Activated CD8-positive, alpha-beta T cell treated with anti-CD3 and anti-CD28 coated beads, Interleukin-2, amount 10 ng/mL, durations not matched to agents 7 days and 5 days (primary cell): ENCODE measurements at places on chromosomes 6 and 20. TPM values are rescaled to one million over a fixed set of nuclear protein-coding genes. Genes with fewer than 3 reads are reported as not detected.

GRCh38 chr20:568673-569415 is 25.3 kb upstream of the CSNK2A1 start:
- H3K4me3 ChIP-seq = no peak overlapping the region
- no peak overlapping the region for H3K27ac ChIP-seq
- peaks cover 2% of the 10 kb centered on the region for H3K4me1 ChIP-seq
- peaks cover 20% of the 10 kb centered on the region for H3K27me3 ChIP-seq
- DNase-seq = no peak
- no peaks in the 10 kb centered on the region for H3K36me3 ChIP-seq

DNA sequence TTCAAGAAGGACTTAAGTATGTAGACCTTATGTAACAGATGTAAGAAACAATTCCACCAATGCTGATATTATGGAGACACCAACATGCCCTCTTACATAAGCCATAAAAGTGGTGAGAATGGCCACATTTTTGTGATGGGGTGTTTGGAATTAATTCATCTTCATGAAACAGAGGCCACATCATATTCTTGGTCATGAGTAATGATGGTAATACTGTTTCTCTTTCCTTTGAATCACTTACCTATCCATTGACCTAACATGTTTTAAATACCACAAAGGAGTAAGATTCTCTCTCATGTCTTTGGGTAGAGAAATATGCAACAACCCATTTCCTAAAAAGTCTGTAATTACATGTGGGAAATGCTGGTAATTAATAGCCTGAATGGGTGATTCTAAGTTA is 545.4 kb upstream of the FLRT3 start:
- H3K36me3 ChIP-seq = no peaks in the 10 kb centered on the region
- H3K27ac ChIP-seq = no peak overlapping the region
- DNase-seq = no peak
- H3K4me3 ChIP-seq = no peak overlapping the region

DNA sequence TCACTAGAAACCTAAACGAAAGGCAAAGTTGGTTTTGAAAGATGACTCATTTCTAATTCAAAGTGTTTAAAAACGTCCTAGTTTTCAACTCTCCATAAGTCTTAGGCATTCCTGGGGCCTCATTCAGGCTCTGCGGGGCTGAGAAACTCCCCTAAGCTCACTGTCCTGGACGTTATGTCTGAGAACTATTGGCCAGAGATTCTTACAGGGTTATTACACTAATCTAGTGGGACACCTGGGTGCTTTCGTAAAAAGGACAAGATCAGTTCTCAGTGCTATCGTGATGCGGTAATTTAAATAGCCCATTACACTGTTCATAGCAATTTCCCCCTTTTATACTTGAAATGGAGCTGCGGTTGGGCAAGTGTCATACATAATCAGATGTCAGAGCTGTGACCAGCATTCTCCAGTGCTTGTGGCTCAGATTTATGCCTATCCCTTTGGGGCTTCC is 280.9 kb downstream of the QKI start:
- peaks cover 9% of the 10 kb centered on the region for H3K27me3 ChIP-seq
- H3K36me3 ChIP-seq = no peaks in the 10 kb centered on the region
- no peak for DNase-seq
- H3K27ac ChIP-seq = no peak overlapping the region
- H3K4me1 ChIP-seq = no peaks in the 10 kb centered on the region

DNA sequence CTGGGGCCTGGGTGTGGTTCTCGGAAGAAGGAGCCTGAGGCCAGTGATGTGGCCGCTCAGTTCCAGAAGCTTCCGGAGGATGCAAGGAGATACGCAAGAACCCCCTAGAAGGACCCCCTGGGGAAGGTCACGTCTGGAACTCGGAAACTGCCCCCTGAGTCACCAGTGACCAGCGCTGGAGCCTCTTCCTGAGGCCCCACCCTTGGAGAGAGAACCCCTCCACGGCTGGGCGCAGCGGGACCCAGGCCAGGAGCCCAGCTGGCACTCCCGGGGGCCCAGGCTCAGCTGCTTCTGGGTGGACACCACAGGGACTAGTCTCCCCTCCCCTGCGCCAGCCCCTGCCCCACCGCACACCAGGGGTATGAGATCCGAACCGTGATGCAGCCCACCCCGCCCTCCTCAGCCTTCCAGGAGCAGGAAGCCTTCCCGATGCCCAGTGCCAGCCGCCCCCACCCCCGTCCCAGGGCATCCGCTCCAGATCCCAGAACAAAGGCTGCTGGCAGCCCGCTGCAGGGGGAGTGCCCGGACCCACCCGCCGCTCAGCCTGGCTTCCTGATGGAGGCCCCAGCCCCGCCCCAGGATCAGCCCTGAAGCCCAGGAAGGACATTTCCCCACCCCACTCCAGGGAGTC is 7.5 kb downstream of the LAMA5 start:
- no peak overlapping the region for H3K27ac ChIP-seq
- DNase-seq = no peak
- no peaks in the 10 kb centered on the region for H3K27me3 ChIP-seq
- H3K4me1 ChIP-seq = no peaks in the 10 kb centered on the region
- no peak overlapping the region for H3K4me3 ChIP-seq

GRCh38 chr6:146071781-146072180 is 42.9 kb downstream of the GRM1 start:
- H3K4me3 ChIP-seq = no peak overlapping the region
- no peaks in the 10 kb centered on the region for H3K4me1 ChIP-seq
- no peak overlapping the region for H3K27ac ChIP-seq
- H3K27me3 ChIP-seq = no peaks in the 10 kb centered on the region
- no peaks in the 10 kb centered on the region for H3K36me3 ChIP-seq

DNA sequence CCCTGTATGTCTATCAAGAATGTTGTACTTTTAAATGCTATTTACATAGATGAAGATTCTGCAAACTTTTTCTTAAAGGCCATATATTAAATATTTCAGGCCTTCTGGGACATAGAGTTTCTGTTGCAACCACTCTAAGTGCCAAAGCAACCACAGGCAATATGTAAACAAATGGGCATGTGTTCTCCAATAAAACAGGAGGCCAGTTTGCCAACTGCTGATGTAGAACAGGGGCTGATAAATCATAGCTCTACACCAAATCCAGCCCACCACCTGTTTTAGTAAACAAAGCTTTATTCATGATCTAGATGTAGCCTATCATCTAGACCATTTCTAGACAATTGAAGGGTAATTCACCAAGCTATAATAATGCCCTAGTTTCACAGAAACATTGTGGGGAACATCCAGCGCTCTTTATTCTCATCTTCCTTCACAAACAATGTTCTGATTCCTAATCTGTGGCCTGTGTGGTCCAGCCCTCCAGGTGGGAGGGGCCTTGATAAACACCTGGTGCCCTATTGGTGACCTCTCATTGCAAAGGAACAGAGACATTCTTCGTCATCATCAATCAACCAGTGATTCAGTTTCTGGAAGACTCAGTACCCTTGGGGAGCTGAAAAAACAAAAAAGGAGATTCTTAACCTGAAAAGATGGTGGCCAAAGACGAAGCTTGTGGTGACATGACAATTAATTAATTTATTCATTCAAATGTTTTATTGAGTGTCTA is 80.2 kb downstream of the PREP start:
- no peak for DNase-seq
- H3K4me1 ChIP-seq = peaks cover 2% of the 10 kb centered on the region
- peaks cover 30% of the 10 kb centered on the region for H3K36me3 ChIP-seq

GRCh38 chr20:33611106-33611505 is 51.0 kb upstream of the C20orf144 start:
- no peak overlapping the region for H3K27ac ChIP-seq
- H3K27me3 ChIP-seq = no peaks in the 10 kb centered on the region
- DNase-seq = no peak
- no peaks in the 10 kb centered on the region for H3K4me1 ChIP-seq
- no peak overlapping the region for H3K4me3 ChIP-seq
- peaks cover 16% of the 10 kb centered on the region for H3K36me3 ChIP-seq

- H3K36me3 ChIP-seq = no peaks in the 10 kb centered on the region
Measured at GRCh38 chr20:24789877-24790276, 159.2 kb upstream of the CST7 start.

DNA sequence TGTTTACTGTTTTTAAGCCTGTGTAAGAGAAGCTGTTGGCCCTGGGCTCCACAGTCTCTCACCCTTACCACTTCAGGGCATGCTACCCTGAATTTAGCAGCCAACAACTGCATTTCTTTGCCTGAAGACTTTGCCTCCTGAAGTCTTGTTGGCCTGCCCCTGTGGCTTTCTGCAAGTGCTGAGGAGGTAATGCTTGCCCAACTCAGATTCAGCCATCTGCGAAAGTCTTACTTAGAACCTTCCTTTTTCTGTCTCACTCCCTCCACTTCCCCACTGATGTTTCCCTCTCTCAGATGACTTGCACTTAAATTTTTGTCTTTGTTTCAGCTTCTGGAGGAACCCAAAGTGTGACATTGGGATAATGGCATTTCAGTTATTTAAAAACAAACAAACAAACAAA is 11.8 kb upstream of the IBTK start:
- peaks cover 9% of the 10 kb centered on the region for H3K27me3 ChIP-seq
- no peak for DNase-seq
- no peaks in the 10 kb centered on the region for H3K36me3 ChIP-seq
- no peak overlapping the region for H3K27ac ChIP-seq
- H3K4me1 ChIP-seq = no peaks in the 10 kb centered on the region

- peaks cover 65% of the 10 kb centered on the region for H3K36me3 ChIP-seq
- H3K27ac ChIP-seq = no peak overlapping the region
- no peaks in the 10 kb centered on the region for H3K27me3 ChIP-seq
- DNase-seq = no peak
- H3K4me3 ChIP-seq = no peak overlapping the region
Measured at GRCh38 chr20:32162351-32162750, 45.2 kb downstream of the PLAGL2 start.

GRCh38 chr6:121310495-121310894 is 23.8 kb downstream of the TBC1D32 start:
- H3K36me3 ChIP-seq = peaks cover 6% of the 10 kb centered on the region
- no peaks in the 10 kb centered on the region for H3K4me1 ChIP-seq
- H3K27me3 ChIP-seq = no peaks in the 10 kb centered on the region
- H3K4me3 ChIP-seq = no peak overlapping the region

- H3K27ac ChIP-seq = no peak overlapping the region
- H3K4me3 ChIP-seq = no peak overlapping the region
- peaks cover 15% of the 10 kb centered on the region for H3K27me3 ChIP-seq
- no peaks in the 10 kb centered on the region for H3K36me3 ChIP-seq
- DNase-seq = no peak
- no peaks in the 10 kb centered on the region for H3K4me1 ChIP-seq
Measured at GRCh38 chr6:71349395-71349794, 60.8 kb downstream of the OGFRL1 start.

- no peak for DNase-seq
- H3K4me3 ChIP-seq = no peak overlapping the region
- H3K27ac ChIP-seq = no peak overlapping the region
Measured at GRCh38 chr6:46638650-46639049, 14.0 kb downstream of the CYP39A1 start.

DNA sequence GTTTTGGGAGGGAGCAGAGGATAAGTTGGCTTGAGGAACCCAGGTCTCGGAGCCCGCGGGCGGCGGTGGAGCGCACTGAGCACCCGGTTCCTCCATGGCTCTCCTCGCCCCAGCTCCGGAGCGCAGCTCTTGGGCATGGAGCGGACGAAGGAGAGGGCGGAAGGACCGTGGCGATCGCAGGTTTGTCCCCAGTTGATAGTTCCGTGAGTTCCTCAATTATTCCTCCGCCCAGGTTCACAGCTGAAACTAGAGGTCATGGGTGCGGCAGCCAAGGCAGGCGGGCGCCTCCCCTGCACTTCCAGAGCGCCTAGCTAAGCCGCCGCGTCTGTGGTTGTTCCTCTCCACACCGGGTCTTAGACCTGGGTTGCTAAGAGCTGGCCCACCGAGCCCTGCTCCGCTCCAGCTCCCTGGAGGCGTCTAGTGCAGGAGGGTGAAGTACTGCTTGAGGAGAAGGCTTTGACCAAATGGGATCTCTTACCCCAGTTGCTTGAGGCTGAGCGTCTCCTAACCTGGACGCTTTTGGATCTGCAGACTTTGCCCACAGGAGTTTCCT is at the start of gene HTR1B:
HTR1B (minus strand) TSS at position 184 of the 553 bp plus-strand sequence; CDS start at position 96, 88 bp downstream.
- H3K4me1 ChIP-seq = peaks cover 18% of the 10 kb centered on the region
- H3K27me3 ChIP-seq = peaks cover 45% of the 10 kb centered on the region
- no peak within 1 kb of the TSS for H3K4me3 ChIP-seq
- H3K27ac ChIP-seq = no peak within 1 kb of the TSS
- DNase-seq = no peak

DNA sequence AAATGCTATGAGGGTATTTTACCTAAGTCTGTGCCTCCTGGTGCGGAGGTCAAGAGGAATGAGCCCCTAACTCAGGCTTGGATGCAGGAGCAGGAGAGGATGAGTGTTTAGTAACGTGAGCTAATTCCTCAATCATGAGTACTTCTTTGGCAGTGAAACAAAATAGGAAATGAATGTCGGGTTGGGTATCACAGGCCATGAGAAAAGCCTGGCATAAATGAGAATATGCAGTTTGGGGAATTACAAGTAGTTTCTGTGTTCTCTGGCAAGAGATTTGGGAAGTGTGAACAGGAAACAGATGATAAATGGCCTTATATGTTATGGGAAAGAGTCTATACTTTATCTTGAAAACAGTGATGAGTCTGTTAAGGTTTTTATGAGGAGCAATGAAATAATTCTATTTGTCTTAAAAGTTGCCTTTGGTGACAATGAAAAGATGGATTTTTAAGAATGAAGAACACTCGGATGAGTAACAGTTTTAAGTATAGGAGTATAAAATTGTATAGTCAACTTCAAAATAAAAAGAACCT is 59.0 kb upstream of the RNF146 start:
- H3K36me3 ChIP-seq = no peaks in the 10 kb centered on the region
- no peak overlapping the region for H3K27ac ChIP-seq
- peaks cover 15% of the 10 kb centered on the region for H3K27me3 ChIP-seq

DNA sequence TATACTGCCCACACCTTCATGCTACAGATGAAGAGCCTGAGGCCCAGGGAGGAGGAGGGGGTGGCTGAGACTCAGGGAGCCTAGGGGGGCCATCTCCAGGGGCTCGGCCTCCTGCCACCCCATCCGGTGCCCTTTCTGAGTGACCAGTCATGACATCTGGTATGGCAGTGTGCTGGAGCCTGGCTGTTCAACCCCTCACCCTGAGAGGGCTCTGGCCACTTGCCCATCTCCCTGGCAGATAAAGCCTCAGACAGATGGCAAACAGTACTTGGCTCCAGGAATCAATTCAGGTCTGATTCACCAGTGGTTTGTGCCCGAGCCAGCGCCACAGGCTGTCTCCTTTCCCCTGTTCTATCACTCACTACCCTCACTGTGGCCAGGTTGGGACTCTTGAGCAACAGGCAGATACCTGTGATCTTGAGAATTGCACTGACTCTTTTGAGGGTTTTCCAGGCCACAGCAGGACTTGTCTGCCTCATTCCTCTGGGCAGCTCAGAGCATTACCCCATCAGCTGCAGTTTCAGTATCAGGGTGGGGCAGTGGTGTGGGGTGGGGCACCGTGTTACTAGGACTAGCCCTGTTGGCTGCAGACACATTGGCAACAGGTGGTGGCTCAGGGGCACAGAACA is 22.8 kb downstream of the SRSF3 start:
- H3K4me3 ChIP-seq = no peak overlapping the region
- H3K36me3 ChIP-seq = peaks cover 14% of the 10 kb centered on the region
- no peak overlapping the region for H3K27ac ChIP-seq
- no peak for DNase-seq

The NCOA7 gene
- total RNA-seq = 27.8 TPM

The MOG gene
- not detected for total RNA-seq

The KIFC1 gene
- total RNA-seq = 180 TPM

The ULBP3 gene
- total RNA-seq = 2.9 TPM

The ABT1 gene
- 25.0 TPM for total RNA-seq

The COL11A2 gene
- 0.71 TPM for total RNA-seq

The REM1 gene
- not detected for total RNA-seq

The EYA4 gene
- not detected for total RNA-seq

The HDDC2 gene
- total RNA-seq = 69.8 TPM

The C20orf202 gene
- total RNA-seq = not detected

The CTCFL gene
- total RNA-seq = not detected

The SPATA2 gene
- total RNA-seq = 7.7 TPM

The AVP gene
- not detected for total RNA-seq

The EPPIN gene
- not detected for total RNA-seq

The TRAPPC3L gene
- total RNA-seq = not detected

The SIRPD gene
- 0.23 TPM for total RNA-seq

The CDH26 gene
- 0.34 TPM for total RNA-seq

The GNAS-AS1 gene
- 1.3 TPM for total RNA-seq
